ENCODE measurements at places on chromosomes 1 and 21.

- DNase-seq, result no peak
Observed at GRCh38 chr1:180057883-180058396, 96.7 kb upstream of the QSOX1 start.

DNA sequence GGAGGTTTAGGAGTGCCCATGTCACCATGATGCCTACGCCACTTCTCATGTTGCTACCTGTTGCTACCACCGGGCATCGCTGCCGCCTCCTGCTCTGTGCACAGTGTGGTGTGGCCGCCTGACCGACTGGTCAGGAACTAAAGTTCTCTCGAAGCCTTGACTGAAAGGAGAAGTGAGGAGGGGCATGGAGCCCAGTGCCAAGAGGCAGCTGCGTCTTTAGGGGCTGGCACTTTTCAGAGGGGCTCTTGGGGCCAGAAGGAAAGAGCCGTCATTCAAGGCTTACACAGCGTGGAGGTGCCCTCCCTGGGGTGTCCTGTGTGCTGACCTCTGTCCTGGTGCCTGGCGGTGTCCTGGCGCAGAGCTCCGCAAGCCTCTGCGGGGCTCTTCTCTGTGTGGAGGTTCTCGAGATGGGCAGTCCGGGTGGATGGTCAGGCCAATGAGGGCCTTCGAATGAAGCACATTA, 57.2 kb downstream of the ADARB1 start:
- DNase-seq, result no peak

DNA sequence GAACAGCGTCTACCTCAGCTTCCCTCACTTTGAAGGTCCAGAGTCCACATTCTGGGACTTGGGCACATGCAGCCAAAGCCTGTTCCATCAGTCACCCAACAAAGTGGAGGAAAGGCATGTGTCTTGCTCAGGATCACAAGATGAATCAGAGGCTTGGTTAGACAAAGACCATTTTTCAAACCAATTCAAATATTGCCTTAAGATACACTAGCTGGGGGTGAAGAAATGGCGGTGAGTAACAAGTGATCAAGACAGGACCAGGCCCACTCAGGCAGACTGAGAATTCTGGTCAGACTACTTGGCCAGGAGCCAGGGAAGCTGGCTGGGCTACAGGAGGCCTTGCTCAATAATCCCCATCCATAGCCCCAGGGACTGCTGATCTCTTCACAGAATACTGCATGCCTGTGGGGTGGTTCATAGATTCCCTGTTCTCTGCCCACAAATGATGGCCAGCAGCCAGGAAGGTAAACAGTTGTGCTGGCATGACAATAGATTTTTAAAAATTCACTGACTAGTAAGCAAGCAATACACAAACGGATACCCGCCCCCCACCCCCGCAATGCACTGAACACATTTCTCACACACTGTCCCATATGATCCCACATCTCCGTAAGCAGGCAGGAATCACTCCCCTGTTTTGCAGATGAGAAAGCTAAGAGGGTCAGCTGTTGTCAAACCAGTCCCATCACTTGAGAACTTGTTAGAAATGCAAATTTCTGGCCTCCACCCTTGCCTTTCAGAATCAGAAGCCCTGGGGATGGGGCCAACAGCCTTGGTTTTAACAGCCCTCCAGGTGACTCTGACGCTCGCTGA, 27.2 kb downstream of the ERI3 start:
- DNase-seq, result no peak

GRCh38 chr1:10598389-10598702, 123.6 kb downstream of the PEX14 start:
- DNase-seq, result no peak

DNA sequence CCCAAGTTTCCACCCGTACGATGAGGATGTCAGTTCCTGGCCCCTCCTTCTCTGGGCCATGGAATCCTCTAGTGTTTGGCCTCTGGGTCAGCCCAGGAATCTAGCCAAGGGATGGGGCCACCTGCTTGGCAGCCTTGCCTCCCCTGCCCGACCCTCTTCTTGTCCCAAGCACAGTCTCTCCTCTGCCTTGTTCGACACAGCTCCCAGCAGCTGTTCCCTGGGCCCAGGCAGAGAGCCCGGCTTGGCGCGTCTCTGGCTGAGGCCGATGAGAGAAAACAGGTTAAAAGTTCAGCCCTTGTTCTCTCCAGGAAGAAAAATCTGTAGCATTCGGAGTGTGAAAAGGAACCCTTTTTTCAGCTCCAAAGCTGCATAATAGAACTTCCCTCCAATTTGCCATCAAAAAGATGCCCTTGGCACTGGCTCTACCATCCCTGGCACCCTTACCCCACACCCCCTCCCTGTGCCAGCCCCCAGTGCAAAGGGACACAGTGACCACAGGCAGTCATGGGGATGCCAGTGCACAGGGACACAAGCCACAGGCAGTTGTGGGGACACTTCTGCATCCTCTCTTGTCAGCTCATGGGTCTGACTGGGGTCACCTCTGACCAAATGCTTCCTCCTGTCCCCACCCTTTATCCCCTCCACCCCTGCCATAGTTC, 68.4 kb downstream of the EPHB2 start:
- no peak for DNase-seq

- no peak for DNase-seq
Observed at GRCh38 chr1:78274814-78275213, 216.0 kb upstream of the PTGFR start.

GRCh38 chr1:60527567-60527966, 454.0 kb upstream of the C1orf87 start:
- DNase-seq, result no peak

GRCh38 chr1:232744847-232745246, 60.4 kb upstream of the MAP10 start:
- no peak for DNase-seq

DNA sequence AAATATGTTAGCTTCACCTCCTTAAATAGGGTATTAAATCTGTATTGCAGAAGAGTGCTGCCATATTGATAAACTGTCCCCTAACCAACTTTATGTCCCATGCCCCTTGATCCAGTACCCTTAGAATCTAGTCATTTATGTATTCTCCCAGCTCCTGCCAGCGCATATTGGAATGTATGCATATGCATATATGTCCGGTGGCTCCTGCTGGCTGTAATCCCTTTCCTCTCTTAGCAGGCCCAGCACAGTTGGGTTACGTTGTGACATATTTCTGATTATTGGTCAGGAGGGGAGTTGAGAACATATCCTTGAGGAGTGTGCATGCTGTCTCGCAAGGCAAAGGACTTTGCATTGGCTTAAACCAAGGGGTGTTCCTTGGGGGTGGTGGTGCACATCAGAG, 29.2 kb upstream of the CREG1 start:
- no peak for DNase-seq

DNA sequence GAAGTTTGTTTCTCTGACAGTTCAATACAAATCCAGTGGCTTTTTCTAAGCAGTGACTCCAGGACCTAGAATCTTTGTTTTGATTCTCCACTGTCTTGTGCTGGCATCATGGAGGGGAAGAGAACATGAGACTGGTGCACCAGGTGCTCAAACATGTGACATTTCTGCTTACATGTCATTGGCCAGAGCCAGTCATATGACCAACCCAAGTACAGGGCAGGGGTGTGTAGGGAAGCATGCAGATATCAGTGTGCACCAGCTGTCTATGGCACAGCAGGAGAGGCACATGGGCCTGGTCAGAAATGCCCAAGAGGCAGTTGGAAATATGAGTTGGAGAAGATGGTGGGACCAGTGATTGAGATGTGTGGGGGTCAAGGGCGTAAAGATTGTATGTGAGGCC, 297.0 kb downstream of the HHAT start:
- DNase-seq, result no peak

GRCh38 chr1:11570821-11571380, 83.3 kb downstream of the FBXO2 start:
- DNase-seq, result no peak
